ENCODE measurements at places on chromosomes 11 and 22.

- no peak for DNase-seq
Measured at GRCh38 chr11:16923987-16924386, 90.2 kb downstream of the PLEKHA7 start.

- no peak for DNase-seq
Measured at GRCh38 chr11:19502691-19503253, 209.9 kb upstream of the NAV2 start.

GRCh38 chr22:40610329-40610850, 26.1 kb downstream of the MRTFA start:
- no peak for DNase-seq

GRCh38 chr11:2737226-2737590, 37.4 kb upstream of the KCNQ1OT1 start:
- DNase-seq, result no peak

- peak; percentile 99 for DNase-seq
Measured at GRCh38 chr11:64240435-64241240, at the start of gene FKBP2. Gene FKBP2 (plus strand): TSS chr11:64241095. CDS start chr11:64242388, 1,293 bp downstream.

DNA sequence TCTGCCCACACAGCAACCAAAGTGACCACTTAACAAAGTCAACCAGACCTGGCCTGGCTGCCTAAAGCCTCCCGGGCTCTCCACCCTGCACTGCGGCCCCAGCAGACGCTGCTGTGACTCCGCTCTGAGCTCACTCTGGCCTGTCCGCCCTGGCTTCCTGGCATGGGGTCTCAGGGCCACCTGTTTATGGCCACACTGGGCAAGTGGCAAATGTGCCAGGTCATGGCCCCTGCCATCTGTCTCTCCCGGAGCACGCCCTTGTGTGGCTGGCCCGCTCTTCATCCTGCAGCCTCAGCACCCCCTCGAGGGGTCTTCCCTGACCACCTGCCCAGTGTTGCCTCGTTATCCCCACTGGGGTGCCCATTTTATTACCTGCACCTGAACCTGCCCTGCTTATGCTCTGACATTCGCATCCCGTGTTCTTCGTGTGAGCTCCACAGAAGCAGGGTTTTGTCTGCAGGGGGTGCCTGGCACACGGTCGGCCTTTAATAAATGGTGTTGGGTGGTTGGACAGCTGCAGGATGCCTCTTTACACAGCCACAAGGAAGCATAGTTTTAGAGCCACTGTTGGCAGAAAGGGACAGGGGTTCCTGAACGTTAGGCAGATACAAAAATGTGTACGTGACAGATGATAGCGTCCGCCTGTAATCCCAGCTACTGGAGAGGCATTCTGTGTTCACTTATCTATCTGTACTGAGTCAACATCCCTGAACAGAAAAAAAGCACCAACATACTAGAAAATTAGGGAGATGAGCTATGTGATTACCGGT, 785.6 kb downstream of the TBC1D22A start:
- DNase-seq, result no peak

- no peak for DNase-seq
Measured at GRCh38 chr22:27576413-27576812, 225.1 kb downstream of the MN1 start.

DNA sequence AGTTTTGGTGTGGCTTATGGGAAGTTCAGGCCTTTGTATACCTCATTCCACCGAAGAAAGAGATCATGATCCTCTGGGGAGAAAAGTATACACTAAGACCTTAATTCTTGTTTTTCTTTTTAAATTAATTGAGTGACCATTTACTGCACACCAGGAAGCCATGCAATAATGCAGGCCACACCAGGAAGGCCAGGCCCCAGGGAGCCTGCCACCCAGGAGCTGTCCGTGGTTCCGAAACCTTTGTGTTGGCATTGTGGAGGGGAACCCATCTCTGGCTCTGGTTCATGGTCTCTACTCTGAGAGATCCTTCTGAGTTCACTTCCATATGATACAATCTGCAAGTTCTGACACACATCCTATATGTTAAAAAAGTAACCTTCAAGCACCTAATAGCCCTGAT, 291.8 kb downstream of the MIAT start:
- DNase-seq, result no peak

DNA sequence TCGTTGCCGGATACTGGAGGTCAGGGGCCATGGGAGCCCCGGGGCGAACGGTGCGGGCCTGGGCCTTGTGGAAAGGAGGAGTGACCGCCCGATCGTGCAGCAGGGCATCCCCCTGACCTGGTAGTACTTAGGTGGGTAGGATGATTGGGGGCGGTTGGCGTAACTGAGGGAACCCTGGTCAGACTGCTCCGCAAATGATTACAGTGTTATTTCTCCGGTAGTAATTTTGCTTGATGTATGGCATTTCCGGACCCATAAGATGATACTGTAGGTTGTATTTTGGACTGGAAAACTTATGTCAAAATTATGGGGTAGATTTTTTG, 762 bp downstream of the MTMR3 start:
- DNase-seq, result no peak

DNA sequence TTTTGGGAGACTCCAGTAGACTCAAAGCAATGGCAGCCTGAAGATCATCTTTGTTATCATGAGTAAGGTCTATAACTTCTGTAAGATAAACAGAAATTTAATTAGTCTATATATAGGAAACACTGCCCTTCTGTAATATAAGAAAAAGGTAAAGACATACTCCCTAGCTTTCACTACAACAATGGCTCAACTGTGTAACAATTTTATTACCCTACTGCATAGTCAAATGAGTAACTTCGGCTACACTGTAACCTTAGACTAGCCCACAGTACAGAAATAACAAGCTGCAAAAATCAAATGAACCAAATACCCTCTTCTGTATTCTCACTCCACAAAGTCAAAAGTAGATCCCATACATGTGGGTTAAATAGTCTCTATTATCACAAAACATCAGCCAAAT, 33.7 kb downstream of the USP28 start:
- DNase-seq, result no peak

Measured in left forelimb (tissue), 1 donor.